ENCODE measurements at places on chromosomes 16 and 17.

GRCh38 chr16:8685617-8686016 lies 11.2 kb downstream of the ABAT start:
- no peak for DNase-seq

DNA sequence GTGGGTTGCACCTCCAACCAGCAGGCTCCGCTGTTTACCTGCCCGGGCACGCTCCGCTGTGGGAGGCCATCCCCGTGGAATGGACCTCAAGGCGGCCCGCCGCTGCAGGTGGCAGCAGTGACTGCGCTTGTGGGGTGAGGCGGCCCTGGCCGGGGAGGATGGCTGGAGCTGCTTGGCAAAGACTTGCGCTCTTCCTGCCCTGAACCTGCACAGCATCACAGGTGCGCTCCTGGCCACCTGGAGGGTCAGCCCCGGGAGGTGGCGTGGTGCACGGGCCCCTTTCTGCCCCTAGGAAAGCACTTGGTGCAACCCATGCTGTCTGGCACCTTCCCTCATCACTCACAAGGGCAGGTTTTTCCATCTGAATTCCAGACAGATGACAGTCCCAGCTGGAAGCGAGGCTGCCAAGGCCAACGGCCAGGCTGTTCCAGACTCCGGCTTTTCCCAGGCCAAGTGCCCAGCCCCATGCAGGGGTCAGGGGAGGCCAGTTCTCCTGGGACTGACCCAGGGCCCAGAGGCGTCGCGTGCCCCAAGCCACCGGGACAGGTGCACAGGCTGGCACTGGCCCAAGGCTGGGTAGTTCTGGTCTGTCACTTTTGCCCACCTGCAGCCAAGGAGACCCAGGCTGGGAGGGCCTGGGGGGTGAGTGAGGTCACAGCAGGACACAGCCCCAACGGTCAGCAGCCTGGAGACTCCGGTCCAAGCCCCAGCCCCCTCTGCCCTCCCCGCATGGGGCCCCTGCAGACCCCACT lies 13.3 kb downstream of the UTS2R start:
- DNase-seq = peak; percentile 78

GRCh38 chr17:50584749-50585148 lies 24.2 kb downstream of the CACNA1G start:
- no peak for DNase-seq

DNA sequence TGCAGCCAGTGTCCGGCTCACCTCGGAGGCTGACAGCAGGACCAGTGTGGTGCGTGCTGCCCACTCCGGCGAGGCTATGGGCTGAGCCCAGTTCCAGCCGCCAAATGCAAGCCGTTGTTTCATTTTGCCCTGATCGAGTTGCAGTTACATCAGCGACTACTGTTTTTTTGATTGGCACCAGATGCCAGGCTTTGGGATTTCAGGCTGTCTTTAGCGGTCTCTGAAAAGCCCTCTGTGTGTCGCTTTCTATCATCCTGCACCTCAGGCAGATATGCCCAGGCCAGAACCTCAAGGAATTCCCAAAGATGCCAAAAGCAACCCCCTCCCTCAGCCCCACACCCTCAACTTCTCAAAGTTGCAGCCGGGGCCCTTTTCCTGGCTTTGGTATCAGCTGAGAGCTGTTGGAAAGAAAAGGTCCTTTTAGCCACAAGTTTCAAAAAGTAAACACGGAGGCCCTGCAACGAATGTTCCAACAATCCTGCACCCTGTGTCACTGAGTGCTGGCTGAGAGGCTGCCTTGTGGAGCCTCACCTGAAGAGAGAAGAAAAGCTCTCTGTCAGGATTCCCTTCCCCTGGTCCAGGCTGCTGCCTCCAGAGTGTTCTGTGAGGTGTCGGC lies 58.9 kb downstream of the WWP2 start:
- DNase-seq = no peak

DNA sequence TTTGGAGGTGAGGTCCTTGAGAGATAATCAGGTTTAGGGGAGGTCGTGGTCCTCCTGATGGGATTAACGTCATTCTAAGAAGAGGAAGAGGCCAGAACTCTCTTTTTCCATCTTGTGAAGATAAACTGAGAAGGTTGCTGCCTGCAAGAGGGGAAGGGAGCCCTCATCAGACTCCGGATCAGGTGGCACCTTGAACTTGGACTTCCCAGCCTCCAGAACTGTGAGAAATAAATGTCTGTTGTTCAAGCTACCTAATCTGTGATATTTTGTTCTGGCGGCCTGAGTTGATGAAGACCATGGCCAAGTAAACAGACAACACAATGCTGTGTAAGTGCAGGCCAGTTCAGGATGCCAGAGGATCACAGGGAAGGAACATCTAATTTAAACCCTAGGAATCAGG lies 10.9 kb upstream of the PRKCB start:
- DNase-seq = no peak

- DNase-seq = no peak
Observed at GRCh38 chr17:63772801-63773271, 561 bp downstream of the CCDC47 start.

- DNase-seq = no peak
Observed at GRCh38 chr17:30290077-30290476, 1.7 kb downstream of the BLMH start.

DNA sequence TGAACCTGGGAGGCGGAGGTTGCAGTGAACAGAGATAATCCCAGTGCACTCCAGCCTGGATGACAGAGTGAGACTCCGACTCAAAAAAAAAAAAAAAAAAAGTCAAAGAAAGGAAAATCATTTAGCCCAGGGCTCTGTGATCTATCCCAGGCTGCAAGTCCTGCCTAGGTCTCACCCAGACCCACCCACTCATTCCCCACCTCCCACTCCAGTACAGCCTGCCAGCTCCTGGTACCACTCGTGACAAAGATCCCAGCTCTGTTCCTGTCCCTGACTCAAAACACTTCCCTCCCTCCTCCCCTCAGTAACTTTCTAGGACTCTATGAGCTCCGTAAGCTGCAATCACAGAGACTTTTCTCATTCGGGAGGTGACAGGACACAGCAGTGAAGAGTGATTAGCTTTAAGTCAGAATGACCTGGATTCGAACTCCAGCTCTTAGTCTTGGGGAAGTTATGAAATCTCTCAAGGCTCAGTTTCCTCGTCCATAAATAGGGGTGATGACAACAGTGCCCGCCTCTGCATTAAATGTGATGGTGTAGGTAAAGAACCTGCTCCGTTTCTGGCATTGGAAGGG lies 28.0 kb upstream of the MRPS23 start:
- DNase-seq = no peak

- DNase-seq = peak; percentile 95
Observed at GRCh38 chr17:17313350-17313991, 10.3 kb downstream of the NT5M start.

GRCh38 chr16:18932243-18932987 lies 6.2 kb upstream of the SMG1 start:
- peak; percentile 20 for DNase-seq

DNA sequence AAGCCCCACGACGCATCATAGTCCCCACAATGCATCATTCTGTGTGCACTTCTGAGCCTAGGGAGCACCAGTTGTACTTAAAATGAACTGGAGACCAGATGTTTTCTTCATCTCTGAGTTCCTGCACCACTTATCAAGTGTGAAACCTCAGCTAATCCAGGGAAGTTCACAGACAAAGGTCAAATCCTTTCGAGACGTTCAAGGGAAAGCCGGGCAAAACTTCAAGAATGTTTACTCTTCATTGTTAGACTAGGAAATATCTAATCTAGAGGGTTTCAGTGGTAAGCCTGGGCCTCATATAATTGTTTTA lies 4.6 kb upstream of the PMP22 start:
- no peak for DNase-seq

DNA sequence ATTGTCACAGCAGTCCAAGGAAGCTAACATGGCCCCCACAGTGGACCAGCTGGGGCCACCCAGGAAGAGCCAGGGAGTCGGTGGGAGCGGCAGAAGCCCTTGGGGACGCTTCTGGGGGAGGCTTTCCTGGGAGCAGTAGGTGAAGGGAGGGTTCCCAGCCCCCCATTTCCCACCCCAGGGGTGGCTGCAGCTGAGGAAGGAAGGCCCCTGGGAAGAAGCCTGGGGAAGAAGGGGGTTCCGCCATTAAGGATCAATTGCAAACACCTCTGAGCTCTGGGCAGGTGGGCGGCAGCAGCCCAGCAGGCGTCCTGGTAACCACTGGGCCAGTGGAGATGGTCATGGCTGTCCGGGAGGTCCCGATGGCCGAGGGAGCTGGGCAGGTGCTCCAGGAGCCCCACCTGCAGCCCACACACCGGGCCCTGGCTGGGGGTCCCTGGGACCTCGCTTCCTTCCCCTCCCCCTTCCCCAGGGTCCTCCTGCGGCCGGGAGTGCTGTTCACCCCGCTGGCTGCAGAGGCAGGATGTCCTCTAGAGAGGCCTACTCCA lies 592 bp upstream of the PERCC1 start:
- DNase-seq = no peak

GRCh38 chr17:57740235-57740528 lies 4.9 kb downstream of the CCDC182 start:
- DNase-seq = no peak

- DNase-seq = no peak
Observed at GRCh38 chr16:89140981-89141883, 30.3 kb upstream of the CDH15 start.

- DNase-seq = peak; percentile 97
Observed at GRCh38 chr17:28381141-28381825, 9.8 kb downstream of the SARM1 start.

GRCh38 chr17:9313346-9313745 lies 262.3 kb downstream of the STX8 start:
- DNase-seq = no peak

DNA sequence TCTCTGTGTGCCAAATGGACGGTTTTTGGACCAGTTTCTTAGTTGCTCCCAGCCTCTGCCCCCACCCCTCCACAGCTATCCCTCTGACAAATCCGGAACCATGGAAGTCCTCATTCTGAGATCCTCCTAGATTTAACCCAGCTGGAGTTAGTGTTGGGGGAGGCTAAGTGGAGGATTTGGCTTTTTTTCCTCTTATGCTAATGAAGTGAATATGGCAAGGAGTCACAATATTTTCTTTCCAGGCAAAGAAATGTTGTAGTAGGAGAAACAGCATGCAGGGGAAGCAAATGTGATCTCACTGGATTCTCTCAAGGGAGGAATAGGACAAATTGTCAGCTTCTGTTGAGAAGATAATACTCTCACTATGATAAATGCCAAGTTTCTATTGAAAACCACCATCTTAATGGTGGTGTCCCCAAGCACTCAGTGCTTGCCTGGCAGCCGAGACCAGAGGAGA lies 159.5 kb downstream of the MSI2 start:
- DNase-seq = no peak

GRCh38 chr17:40596261-40596919 lies 31.1 kb upstream of the CCR7 start:
- DNase-seq = peak; percentile 64

GRCh38 chr16:84836234-84836647 lies 16.5 kb downstream of the CRISPLD2 start:
- DNase-seq = peak; percentile 92

DNA sequence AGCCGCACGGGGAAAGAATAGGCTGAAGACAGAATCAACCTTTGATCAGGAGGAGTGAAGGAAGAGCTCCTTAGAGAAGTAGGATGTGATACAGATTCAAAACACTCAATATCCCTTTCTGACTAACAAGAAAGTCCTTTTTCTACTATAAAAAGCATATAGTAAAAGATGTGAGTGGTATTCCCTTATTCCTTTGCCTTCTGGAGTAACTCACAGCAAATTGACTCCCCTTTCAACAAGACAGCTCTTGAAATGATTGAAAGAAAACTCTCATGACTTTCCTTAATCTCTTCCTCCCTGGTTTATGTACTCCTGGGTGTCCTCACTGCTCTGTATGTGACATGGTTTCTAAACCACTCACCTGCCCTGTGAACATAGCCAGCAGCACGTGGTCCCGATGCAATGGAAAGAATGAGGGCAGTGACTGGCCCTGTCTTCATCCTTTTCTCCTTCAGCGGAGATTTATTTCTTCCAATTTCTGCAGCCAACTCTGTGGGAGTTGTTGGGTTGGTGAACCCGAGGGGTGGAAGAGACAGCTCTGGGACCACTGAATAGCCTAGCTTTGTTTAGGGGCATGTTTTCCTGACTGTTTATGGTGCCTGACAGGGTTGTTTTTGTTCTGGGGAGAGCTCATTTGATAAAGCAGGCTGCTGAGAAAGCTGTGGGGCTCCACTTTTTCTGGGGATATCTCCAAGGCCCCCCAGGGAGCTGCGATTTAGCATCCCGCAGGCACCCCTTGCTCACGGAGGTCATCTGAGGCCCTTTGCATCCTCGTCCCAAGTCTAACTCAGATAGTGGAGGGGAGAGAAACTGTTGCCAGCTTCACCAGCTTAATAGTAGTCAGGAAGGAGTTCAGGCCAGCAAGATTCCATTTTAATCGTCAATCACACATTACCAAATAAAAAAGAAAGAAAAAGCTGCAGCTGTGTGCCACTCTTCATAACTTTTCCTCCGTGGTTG lies 46.7 kb downstream of the MAP2K6 start:
- DNase-seq = peak; percentile 62

- peak; percentile 82 for DNase-seq
Observed at GRCh38 chr16:1960665-1961630, 1.6 kb downstream of the NDUFB10 start.

- no peak for DNase-seq
Observed at GRCh38 chr16:75392906-75393305, 40.4 kb downstream of the CFDP1 start.

GRCh38 chr16:4347765-4348509 lies 3.2 kb downstream of the PAM16 start:
- DNase-seq = no peak
